ENCODE measurements at places on chromosomes 2 and 18.

- DNase-seq: peak; percentile 96
Measured at GRCh38 chr2:160379399-160379798, 114.2 kb downstream of the RBMS1 start.

DNA sequence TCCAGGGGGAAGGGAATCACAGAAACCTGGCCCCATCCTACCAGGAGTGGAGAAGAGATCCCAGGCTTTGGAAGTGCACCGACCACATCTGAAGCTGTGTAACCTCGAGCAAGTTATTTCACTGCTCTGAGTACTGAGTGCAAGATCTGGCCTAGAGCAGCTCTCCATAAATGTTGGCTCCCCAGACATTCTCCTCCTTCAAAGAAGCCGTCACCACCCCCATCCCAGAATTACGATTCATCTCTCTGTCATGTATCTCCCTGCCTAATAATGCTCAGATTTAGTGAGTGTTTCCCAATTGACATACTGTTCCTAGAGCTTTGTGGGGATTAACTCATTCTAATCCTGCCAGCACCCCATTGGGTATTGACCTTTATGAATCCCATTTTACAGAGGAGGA, 51.7 kb downstream of the TNS1 start:
- DNase-seq: no peak

GRCh38 chr2:201984800-201985525, 48.7 kb upstream of the FZD7 start:
- no peak for DNase-seq

DNA sequence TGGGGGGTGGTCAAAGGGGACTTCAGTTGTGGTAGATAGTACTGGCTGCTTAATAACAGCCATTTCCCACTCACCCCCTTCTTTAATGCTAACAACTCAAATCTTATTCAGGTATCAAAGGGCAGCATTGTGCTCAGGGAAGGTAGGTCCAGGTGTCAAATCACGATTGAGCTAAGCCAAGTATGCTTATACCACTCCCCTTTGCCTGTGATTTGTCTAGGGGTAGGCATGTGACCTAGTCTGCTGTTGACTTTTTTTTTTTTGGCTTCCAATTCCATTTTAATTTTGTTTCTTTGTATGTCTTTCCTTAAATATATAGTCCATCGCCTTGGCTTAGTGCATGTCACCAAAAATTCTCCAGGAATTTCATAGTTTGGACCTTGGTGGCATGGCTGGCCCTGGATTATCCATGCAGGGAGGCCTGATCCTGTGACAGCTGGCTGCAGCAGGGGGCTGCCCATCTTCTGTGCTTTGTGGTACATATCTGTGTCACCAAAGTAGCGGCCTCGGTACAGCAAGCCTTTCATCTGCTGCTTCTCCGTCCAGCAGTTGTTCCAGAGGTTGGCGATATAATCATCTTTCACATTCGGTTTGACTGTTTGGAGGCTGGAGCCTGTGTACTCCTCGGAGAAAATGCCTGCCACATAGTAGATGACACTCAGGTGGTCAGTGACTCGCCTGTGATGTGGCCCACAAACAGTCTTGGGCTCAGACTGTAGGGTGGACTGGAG, 68.1 kb upstream of the SPRED2 start:
- no peak for DNase-seq

Measured in fibroblast of pulmonary artery (primary cell).